ENCODE measurements at places on chromosomes 6 and 20.

GRCh38 chr6:31762878-31763618 lies 592 bp downstream of the SAPCD1 start:
- DNase-seq = no peak

- DNase-seq = no peak
These were observed 134.2 kb downstream of the DLL1 start for GRCh38 chr6:170156448-170157375.

- DNase-seq = no peak
These were observed at the start of gene PDE10A for GRCh38 chr6:165662749-165663376. PDE10A (minus strand) TSS chr6:165663241; CDS start chr6:165662811, 430 bp downstream.

DNA sequence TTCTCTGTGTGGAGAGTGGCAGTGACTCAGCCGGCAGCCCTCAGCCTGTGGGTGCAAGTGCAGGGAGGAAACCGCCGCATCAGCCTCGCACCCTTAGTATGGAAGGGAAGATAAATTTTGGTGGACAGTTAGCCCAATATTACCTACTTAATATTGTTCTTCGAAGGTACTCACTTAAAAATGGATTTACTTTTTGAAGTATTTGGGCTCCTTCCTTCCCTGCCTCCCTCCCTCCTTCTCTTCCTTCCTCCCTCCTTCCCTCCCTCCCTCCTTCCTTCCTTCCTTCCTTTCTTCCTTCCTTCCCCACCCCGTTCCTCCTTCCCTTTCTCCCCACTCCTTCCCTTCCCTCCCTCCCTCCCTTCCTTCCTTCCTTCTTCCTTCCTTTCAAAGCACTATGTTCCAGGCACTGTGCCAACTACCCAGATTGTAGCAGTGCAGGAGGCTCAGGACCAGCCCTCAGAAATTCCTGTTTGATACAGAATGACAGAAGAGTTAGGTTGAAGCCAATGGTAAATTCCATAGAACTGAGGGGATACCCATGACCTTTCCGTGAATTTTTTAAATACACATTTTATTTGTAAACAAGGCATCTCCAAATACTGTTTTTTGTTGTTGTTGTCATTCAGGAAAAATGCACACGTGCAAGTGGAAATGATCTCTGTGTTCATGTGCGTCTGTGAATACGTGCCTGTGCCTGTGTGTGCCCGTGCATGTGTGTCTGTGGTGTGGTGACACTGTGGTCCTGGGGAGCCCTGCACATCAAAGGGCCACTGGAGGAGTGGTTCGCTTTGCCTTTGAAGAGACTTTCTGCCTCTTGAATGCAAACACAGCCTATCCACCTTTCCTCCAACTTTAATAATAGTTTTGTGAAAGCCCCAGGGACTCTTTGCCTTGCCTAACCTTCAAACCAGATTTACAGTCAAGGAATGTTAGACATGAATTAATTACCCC lies 141.7 kb downstream of the EDN3 start:
- no peak for DNase-seq

GRCh38 chr20:62655282-62656196 lies 13.2 kb downstream of the SLCO4A1 start:
- DNase-seq = no peak

- DNase-seq = no peak
These were observed 646.5 kb upstream of the EPHA7 start for GRCh38 chr6:94065707-94066337.

GRCh38 chr6:169271158-169271876 lies 17.7 kb upstream of the THBS2 start:
- DNase-seq = no peak

Measured in activated naive CD4-positive, alpha-beta T cell treated with Interleukin-2 at 50 U/mL for 16 hours (primary cell).